Esophagus squamous epithelium (tissue), 5 donors: ENCODE measurements at places on chromosomes 3 and 15. TPM values are rescaled to one million over a fixed set of nuclear protein-coding genes. Genes with fewer than 3 reads are reported as not detected.

Gene THPO
- not detected for total RNA-seq

Gene SV2B
- total RNA-seq: 0.04 TPM

Gene C3orf85
- total RNA-seq: not detected

DNA sequence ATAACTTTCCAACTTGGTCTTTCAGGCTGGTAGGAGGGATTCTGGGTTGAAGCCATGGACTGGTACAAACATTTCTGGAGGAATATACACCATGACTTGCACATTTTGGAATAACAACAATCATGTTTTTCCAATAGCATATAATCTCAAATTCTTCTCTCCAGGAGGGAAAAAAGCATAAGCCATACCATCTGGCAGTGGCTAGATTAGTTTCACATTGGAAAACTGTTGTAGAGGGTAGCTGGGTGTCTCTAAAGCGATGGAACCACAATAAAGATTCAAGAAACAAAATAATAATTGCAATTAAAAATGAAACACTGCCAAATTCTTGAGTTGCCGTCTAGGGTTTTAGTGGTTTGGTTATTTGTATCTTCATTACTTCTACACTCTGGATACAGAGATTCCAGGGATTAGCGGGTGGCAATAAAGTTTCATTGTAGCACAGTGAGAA, 278.5 kb upstream of the RASGRP1 start:
- DNase-seq: no peak

- DNase-seq: no peak
Measured at GRCh38 chr15:99239545-99240198, 9.7 kb downstream of the TTC23 start.
